HS-5 (cell line): ENCODE measurements at places on chromosomes 3 and 15.

DNA sequence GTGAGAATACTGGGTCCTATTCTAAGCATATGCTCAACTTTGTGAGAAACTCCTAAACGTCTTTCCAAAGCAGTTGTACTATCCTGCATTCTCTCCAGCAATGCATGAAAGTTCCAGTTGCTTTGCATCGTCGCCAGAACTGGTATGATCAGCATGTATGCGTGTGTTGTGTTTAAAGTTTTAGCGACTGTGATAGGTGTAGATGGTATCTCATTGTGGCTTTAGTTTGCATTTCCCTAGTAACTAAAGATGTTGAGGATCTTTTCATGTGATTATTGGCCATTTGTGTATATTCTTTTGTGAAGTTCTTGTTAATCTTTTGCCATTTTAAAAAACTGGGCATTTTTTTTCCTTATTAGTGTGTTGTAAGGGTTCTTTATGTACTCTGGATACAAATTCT, 115.1 kb downstream of the SPATA16 start:
- DNase-seq = no peak

DNA sequence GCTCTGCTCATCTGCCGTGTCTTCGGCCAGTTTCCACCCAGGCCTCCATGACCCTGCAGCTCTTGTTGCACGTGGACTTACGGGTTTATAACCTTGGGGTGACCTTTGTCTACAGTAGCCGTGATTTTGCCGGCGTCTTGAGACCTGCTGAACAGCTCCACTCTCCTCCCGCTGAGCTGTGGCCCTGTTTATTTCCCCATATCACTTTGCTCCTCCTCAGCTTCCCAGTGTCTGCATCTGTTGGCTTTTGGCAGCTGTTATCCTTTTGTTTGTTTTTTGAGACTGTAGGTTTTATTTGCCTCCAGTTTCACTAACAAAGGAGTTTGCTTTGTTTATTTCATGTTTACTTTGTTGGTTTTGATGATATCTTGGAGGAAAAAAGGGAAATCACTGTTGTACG, 29.3 kb upstream of the SLC28A1 start:
- no peak for DNase-seq

DNA sequence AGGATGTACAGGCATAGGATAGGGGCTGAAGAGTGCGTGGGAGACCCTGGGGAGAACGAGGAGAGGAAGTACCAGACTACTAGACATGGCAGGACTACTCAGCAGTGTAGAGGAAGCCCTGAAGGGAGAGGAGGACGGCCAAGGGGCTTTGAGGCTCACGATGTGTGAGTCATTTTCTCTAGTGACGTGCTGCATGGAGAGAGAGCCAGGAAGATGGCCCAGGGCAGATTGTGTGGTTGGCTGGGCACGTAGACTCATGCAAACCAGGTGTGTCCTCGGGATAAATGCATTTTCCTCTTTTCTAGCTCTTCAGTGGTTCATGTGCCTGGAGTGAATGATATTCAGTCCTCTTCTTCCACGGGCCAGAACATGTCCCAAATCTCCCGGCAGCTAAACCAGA, 115.0 kb upstream of the ABHD17C start:
- no peak for DNase-seq

DNA sequence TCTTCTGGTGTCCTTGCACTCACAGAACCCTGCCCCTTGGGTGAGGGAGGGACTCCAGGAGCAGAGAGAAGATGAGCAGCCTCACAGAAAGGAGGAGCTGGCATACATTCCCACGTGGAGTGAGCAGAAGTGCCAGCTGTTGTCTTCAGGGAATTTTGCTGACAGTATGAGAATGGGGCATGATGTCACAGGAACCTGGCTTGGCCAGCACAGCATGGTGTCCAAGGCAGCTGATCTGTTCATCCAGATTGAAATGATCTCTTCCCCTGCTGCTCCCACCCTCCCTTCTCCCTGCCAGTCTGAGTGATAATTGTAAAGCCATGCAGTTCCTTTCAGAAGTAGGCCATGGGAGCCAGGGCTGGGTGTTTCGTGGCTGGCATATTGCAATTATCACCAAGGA, 53.3 kb downstream of the GJD2 start:
- DNase-seq = no peak

- no peak for DNase-seq
These were observed 14.2 kb upstream of the RPP14 start for GRCh38 chr3:58291671-58292338.

- DNase-seq = peak; percentile 45
These were observed 881.8 kb upstream of the NR2F2 start for GRCh38 chr15:95448531-95449229.
